ENCODE measurements at places on chromosomes 3 and 15.
A peak's percentile ranks its signal among the peaks of the same experiment; 100 is the strongest.

- no peak for DNase-seq
Measured at GRCh38 chr3:32105291-32106131, 909 bp upstream of the GPD1L start.

DNA sequence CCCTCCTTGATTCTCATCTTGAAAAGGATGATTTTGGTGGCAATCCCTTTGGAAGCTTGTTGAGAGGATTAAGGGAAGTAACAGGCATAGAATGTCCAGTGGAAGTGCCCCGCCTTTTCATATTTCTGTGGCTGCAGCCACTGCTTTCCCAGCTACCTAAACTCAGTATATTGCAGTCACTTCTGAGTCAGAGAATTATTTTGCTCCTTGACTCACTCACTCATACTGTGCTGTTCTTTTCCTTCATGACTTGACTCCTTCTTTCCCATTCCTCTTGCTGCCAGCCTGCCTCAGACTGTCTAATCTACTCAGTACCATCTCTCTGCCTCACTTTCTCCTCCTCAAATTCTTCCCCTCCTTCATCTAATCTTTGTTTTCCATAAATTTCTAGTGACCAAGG lies 26.5 kb upstream of the POLR2M start:
- no peak for DNase-seq

- DNase-seq, result no peak
Measured at GRCh38 chr3:67294341-67294740, 296.2 kb downstream of the KBTBD8 start.

GRCh38 chr3:23735062-23735461 lies 70.7 kb upstream of the UBE2E1 start:
- no peak for DNase-seq

- peak; percentile 98 for DNase-seq
Measured at GRCh38 chr15:40323239-40323952, at the start of gene INAFM2. Gene INAFM2, plus strand, starts transcription at chr15:40323692. Its CDS starts 364 bp downstream, at chr15:40324056.

DNA sequence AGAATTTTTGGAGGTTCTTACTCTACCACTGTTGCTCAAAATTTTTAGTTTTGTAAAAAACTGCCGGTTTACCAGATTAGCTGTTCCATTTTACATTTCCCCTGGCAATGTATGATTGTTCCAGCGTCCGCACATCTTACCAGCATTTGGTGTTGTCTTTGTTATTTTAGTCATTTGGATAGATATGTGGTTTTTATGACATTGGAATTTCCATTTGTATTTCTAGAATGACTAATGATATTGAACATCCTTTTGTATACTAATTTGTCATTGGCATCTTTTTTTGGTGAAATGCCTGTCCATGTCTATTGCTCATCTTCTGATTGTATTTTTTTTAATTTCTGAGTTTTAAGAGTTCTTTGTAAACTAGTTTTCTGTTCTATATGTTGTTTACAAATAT lies 28.5 kb downstream of the LRRC28 start:
- DNase-seq, result no peak

DNA sequence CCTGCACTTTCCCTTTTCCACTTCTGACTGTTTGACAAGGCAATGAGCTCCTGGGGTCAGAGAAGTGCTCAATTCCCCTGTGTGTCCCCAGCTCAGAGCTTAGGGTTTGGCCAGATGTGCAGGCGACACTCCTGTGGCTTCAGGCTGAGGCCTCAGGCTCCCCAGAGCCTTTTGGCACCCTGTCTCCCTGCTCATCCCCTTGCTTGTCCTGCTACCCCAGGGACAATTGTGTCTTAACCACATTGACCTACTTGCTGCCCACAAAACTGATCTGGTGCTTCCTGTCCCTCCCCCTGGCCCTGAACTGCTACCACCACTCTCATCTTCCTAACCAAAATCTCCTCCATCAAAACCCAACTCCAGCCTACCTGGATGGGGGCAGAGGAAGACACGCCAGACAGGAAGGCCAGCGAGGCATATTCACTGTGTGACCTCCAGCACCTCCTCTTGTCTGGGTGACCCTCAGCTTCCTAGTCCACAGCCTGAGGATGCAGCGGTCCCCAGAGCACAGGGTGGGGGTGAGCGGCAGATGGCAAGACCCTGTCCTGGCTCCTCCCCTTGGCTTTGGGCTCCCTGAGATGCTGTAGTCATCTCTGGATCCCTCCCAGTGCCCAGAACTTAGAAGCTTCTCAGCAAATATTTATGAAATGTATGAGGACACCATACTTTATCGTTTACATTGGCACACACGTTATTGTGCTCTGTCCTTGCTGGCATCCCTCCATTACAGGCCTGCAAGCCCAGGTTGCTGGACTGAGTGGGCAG lies 98.9 kb upstream of the SLC6A6 start:
- DNase-seq, result no peak

GRCh38 chr3:110307065-110307809 lies 764.4 kb upstream of the NECTIN3 start:
- DNase-seq, result no peak

DNA sequence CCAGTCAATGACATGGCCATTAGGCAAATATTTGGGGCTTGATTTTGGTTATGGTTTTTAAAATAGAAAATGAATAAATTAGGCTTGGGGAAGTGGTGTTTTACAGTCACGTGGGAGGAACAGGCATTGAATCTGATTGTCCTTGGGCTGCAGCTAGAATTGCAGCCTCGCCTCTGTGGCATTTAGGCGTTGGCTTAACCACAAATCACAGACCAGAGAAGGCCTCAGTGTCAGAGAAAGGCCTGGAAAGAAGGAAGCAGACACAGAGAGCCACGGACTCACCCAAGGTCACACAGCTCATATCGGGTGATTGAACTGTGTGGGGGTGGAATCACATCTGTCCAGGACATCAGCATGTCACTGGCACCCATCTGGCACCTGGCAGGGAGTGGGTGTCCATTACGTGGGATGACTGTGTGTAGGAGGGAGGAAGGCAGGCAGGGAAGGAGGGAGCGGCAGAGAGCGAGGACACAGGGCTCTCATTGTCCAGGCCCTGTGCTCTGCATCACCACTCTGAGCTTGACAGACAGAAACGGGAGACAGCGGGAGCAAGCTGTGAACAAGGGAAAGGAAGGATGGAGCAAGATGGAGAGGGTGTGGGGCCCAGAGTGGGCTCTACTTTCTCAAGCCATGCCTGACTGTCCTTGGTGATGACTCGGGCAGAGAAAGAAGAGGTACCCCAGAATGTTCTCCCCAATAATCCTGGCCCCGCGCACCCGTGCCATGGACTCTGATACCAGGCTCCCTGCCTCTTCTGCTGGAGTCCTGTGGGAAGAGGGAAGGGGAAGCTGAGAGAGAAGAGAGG lies 186.4 kb downstream of the FAM43A start:
- no peak for DNase-seq

DNA sequence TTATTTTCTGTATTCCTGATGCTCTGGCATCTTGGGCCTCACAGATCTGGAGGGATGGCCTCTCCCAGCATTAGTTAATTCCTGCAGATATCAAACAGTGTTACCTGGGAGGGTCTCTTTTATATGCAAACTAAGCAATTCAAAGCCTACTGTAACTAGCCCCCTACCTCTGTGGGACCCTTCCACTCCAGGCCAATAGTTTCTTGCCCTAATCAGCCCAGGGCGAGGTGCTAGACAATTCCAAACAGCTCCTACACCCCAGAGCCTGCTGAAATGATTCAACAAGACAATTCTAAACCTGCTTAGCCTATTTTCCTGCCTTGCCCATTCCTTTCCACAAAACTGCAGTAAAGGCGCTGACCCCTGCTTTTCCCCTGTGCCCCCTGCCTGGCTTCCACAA lies 106.6 kb upstream of the IGSF10 start:
- no peak for DNase-seq

DNA sequence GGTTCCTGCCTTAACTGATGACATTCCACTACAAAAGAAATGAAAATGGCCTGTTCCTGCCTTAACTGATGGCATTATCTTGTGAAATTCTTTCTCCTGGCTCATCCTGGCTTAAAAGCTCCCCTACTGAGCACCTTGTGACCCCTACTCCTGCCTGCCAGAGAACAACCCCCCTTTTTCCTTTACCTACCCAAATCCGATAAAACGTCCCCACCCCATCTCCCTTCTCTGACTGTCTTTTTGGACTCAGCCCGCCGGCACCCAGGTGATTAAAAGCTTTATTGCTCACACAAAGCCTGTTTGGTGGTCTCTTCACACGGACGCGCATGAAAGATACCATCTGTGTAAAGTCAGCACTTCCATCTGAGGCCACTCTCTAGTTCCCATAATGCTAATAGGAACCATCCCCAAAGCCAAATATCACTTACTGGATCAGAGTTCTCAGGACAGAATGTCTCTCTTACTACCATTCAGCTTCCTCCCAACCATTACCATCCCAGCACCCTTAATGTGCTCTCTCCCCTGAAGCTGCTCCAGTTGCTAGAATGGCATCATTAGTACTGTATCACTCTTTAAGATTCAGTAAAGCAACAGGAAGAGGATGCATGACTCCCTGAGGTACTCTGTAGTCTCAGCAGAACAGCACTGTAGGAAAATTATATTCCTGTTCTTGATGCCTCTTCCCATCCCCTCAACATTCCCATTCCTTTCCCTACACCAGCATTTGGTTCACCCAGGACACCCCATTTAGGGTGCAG lies 2.3 kb upstream of the HRG start:
- no peak for DNase-seq

- no peak for DNase-seq
Measured at GRCh38 chr3:178517665-178518334, 18.4 kb upstream of the KCNMB2 start.

DNA sequence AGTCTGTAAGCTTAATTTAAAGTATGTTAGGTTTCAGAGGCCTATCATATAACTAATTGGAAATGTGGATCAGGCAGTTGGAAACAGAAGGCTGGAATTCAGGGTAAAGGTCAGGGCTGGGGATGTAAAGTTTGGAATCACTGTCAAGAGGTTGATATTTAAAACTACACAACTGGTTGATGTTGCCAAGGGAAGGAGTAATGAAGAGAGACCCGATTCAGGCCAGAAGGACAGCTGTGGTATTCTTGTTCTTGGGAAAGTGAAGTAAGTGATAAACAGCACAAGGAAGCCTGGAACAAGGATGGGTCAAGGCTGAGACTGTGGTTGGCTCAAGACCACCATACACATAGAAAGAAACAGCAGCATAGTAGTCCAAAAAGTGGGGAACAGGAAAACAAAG lies 654.2 kb downstream of the NTRK3 start:
- DNase-seq, result no peak

DNA sequence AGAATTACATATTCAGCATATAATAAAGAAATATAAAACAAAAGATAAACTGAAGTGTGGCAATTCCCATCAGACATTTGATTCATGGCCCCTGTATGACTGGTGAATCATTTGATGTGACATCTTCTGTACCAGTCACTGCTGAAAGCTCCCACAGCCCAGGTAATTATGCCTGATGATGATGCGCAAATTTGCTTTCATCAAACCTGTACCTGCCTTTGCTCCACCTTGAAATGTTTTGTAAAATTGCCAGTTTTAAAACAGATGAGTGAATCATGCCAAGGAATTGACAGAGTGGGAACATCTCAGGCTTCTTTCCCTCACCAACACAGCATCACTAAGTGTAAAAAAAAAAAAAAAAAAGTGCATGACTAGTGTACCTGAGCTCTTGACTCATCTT lies 66.5 kb upstream of the EIF1B start:
- DNase-seq, result no peak

DNA sequence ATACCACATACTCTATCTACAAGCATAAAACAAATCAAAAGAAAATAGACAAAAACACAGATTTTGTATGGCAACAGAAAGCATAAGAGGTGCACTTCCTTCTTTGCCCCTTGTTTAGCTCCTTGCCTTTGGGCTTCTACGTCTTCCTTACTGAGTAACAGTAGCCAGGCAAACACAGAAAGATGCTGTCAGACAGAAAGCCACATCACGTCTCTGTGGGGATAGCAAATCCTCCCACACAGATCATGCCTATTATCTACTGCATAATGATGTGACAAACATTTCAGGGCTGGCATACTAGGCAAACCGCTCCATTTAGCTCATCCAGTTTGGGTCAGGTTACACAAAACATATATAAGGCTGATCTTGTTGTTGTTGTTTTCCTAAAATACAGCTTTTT lies 92.7 kb downstream of the BOC start:
- DNase-seq, result no peak

- peak; percentile 82 for DNase-seq
Measured at GRCh38 chr3:13040361-13041074, 32.7 kb downstream of the IQSEC1 start.

- DNase-seq, result no peak
Measured at GRCh38 chr15:60062826-60063225, 58.7 kb downstream of the FOXB1 start.

DNA sequence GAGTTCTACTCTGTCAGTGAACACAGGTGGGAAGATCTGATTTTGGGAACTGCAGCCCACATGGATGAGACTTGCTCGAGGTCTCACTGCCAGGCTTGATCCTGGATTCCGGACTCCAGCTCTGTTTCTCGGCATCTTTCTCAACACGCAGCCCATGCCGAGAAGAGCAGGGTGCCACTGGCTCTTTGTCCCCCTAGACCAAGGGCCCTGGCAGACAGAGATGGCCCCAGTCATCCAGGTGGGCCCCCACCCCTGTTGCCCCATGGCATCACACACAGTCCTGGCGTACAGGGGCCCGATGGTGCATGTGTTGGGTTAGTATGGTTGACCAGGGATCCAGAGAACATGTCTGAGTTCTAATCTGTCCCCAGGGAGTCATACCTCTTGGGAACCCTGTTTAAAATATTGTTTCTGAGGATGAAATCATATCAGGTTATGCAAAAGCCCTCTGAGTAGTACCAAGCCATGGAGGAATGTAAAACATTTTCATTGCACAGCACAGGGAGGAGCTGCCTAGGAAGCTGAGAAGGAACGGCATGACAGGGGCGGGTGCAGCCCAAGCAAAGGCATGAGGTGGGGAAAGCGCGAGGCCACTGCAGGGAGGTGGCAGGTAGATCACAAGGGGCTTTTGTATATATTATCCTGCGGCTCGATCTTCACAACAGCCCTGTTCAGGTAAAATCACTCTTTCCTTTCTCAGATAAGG lies 320.6 kb downstream of the UACA start:
- DNase-seq, result no peak

GRCh38 chr3:49171119-49171774 lies at the start of gene KLHDC8B:
Gene KLHDC8B, plus strand, starts transcription at chr3:49171598. Its CDS starts 1,172 bp downstream, at chr3:49172770.
- peak; percentile 94 for DNase-seq

- no peak for DNase-seq
Measured at GRCh38 chr3:118369892-118370491, 664.7 kb downstream of the IGSF11 start.

GRCh38 chr3:132239587-132239986 lies 77.6 kb upstream of the ACP3 start:
- DNase-seq, result no peak

Measured in GM12891 (cell line).